ENCODE measurements at places on chromosomes 12 and 14.

- no peak for DNase-seq
Measured at GRCh38 chr12:85775091-85775490, 61.1 kb downstream of the RASSF9 start.

DNA sequence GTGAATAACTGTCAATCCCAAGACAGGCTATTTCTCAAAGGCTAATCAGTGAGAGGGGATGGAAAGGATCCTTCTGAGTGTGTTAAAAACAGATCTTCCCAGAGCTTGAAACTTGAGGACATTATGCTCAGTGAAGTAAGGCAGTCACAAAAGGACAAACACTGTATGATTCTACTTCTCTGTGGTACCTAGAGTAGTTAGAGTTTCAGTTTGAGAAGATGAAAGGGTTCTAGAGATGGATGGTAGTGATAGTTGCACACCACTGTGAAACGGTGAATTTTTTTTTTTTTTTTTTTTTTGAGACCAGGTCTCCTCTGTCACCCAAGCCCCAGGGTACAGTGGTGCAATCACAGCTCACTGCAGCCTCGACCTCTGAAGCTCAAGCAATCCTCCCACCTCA lies 133.8 kb downstream of the SAMD4A start:
- DNase-seq: no peak

- peak; percentile 16 for DNase-seq
Measured at GRCh38 chr14:51726166-51726899, 74.6 kb downstream of the FRMD6 start.

- no peak for DNase-seq
Measured at GRCh38 chr12:50234347-50234746, 49.0 kb downstream of the LIMA1 start.

GRCh38 chr14:98886982-98887381 lies 385.0 kb downstream of the BCL11B start:
- no peak for DNase-seq
